Stimulated activated CD8-positive, alpha-beta memory T cell treated with anti-CD3 and anti-CD28 coated beads, Interleukin-2, amount 100 ng/mL, for 48 hours (primary cell): ENCODE measurements at places on chromosomes 1 and 21.

- DNase-seq, result no peak
Measured at GRCh38 chr1:225603538-225604354, 49.2 kb downstream of the ENAH start.

DNA sequence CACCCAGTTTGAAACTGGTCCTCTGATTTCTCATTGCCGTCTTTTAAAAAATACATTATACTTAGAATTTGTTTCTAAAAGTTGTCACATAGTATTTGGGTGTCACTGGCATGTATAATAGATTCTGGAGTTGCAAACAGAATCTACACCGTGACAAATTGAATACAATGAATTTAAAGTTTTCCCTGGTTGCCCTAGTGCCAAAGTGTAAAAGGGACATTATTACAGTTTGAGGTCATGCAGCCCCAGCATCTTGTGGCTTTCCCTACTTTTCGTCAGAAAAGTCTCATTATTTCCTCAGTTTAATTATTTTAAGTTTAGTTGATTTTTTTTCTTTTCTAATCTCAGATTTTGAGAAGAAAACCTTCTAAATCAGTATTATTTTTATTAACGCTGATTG, 155.9 kb downstream of the DISP1 start:
- DNase-seq, result no peak

DNA sequence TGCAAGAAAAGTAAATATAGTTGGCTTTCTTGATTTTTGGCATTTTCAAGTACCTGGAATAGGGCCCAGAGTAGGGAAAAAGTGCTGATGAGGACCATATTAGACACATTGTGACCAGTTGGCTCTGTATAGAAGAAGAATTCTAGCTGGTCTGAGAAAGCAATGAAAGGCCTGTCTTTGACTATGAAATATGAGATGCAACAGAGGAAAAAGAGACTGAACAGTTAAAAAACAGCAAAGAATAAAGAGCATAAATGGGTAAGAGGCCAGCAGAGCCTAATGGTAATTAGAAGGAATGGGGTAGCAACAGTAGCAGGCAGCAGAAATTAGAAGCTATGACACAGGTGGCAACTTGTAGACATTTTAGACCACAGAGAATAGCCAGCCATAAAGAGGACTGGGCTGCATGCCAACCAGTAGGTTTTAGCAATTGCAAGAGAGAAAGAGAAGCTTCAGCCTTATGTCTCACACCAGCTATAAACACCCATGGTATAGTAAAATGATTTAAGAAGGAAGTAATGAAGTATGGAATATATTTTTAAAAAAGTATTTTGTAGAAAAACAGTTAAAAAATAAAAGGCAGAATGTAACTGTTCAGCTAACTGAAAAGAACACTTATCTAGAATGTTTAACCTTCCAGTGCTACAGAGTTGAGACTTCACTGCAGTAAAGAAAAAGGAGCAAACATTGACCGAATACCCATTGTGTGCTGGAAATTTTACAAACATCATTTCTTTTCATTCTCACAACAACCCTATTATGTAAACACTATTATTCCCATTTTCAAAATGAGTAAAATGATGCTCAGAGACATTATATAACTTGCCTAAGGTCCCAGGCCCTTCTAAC, 114.1 kb downstream of the LHX4 start:
- no peak for DNase-seq

- DNase-seq, result no peak
Measured at GRCh38 chr1:20191266-20191825, 5.0 kb upstream of the PLA2G2C start.

DNA sequence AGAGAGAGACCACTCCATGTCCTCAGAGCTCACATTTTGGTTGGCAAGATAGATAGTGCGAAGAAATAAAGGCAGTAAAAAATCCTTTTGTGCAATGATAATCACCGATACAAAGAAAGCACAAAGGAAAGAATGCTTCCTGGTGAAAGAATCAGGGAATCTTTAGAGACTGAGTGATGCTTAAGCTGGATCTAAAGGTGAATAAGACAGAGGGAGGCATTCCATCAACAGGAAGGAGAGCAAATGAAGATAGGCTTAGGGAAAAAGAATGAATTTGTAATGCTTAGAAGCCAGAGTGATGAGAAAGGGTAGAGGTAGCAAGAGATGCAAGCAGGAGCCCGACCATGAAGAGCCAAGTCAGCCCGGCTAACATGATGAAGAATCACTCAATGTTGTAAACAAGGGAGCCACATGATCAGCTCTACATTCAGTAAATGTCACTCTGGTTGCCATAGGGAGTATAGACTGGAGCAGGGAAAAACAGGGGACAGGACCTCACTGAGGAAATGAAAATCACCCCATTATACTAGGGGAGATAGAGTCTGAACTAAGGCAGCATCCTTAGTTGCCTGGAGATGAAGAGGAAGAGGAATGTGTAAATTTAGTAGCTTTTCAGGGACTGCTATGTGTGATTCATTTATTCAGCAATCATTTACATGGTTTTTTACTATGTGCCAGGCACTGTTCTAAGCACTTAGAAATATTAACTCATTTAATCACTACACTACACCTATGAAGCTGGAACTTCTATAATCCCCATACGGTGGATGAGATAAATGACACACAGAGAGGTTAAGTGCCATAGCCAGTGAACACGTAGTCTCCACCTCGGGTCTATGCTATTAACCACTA, 402.6 kb upstream of the NFIA start:
- DNase-seq, result no peak

GRCh38 chr1:217363319-217363718, 267.6 kb downstream of the GPATCH2 start:
- DNase-seq, result no peak

DNA sequence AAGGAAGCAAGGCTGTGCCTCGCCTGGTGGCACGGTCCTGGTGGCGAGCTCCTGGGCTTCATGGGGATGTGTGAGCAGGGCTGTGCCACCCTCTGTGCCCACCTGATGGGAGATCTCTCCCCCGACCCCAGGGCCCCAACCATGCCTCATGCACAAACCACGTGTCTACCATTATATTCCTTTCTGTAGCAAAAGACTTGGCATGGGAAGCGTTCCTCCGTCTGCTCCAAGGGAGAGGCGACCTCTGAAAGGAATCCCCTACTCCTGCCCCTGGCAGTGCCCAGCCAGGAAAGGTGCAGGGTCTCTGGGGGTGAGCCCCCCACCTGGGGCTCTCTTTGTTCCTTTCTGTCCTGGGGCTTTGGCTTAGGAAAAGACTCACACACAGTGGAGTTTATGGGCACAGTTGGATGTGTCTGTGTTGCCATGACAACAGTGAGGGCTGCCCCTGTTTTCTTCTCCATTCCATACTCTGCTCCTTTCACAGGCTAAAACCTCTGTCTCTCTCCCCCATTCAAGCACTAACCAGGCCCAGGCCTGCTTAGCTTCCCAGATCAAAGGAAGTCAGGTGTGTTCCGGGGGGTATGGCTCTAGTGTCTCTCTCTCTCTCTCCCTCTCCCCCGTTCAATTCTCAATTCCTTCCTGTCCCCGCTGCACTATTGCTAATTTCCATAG, 21.4 kb upstream of the LRRN2 start:
- no peak for DNase-seq

GRCh38 chr1:244672946-244673682, 20.2 kb downstream of the DESI2 start:
- DNase-seq, result no peak

GRCh38 chr1:66532798-66533783, 862 bp upstream of the SGIP1 start:
- DNase-seq, result no peak

DNA sequence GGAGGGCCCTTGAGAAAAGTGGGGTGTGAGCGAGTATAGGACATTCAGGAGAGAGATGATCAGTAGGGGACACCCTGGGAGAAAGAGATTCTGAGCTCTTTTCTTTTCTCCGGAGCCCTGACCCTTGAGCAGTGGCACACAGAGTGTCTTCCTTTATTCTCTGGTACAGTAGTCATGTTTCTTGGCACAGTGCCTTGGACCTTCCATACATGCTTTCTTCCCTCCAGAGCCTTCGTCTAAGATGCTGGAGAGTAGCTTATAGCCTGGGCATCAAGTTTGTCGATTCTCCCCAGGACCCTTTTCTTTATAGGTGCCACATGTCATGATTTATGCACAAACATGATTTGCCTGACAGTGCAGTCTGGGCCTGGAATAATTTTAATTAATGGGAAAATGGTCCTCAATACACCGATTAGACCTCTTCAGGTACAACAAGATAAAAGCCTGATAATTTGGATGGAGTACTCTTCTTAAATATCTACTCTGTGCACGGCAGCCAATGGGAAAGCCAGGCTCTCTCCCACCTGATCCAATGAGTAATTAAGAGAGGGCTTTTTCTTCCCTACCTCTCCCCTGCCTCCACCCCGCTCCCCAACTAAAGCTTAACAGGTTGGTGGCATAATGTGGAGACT, at the start of gene TBX19:
Gene TBX19, plus strand, starts transcription at position 582 of the 632 bp plus-strand sequence. CDS start 214 bp downstream, outside the sequence.
- DNase-seq, result no peak
